ENCODE measurements at places on chromosomes 6 and 20. TPM values are rescaled to one million over a fixed set of nuclear protein-coding genes. Genes with fewer than 3 reads are reported as not detected.

Gene SDCBP2
- 3.3 TPM for total RNA-seq

Gene CUL7
- total RNA-seq: 12.6 TPM

Gene PACSIN1
- total RNA-seq: 2.9 TPM

Gene NELFE
- 45.7 TPM for total RNA-seq

Gene CDH26
- 0.41 TPM for total RNA-seq

Gene OGFRL1
- total RNA-seq: 23.2 TPM

Gene PAK5
- total RNA-seq: 33.0 TPM

Gene VNN1
- under 0.01 TPM for total RNA-seq

Gene FAM184A
- 30.2 TPM for total RNA-seq

Gene KHDRBS2
- total RNA-seq: 62.4 TPM

Gene SLC32A1
- total RNA-seq: 7.7 TPM

Gene PLCB1
- 48.9 TPM for total RNA-seq

Gene PDE10A
- total RNA-seq: 126 TPM

Gene LAMA2
- 11.4 TPM for total RNA-seq

Gene MRPS26
- 36.3 TPM for total RNA-seq

Gene MOCS3
- total RNA-seq: 9.4 TPM

Gene HLA-C
- 22.0 TPM for total RNA-seq

Gene FAM209A
- not detected for total RNA-seq

Gene FOXF2
- 1.2 TPM for total RNA-seq

Gene NPBWR2
- 0.41 TPM for total RNA-seq

Gene TFAP2C
- 2.4 TPM for total RNA-seq

Gene COX4I2
- total RNA-seq: 1.2 TPM

Gene BMP5
- 3.3 TPM for total RNA-seq

Gene WASF1
- 63.2 TPM for total RNA-seq

Gene TMEM30A
- 167 TPM for total RNA-seq

Gene KCNK17
- 0.41 TPM for total RNA-seq

Gene RBM39
- total RNA-seq: 450 TPM

Gene HLA-DOB
- not detected for total RNA-seq

Gene RCAN2
- total RNA-seq: 15.1 TPM

Gene MAP7
- 5.7 TPM for total RNA-seq

Gene CAP2
- 39.9 TPM for total RNA-seq

Gene TDP2
- total RNA-seq: 27.3 TPM

All from frontal cortex (tissue), 4 donors.